ENCODE measurements at places on chromosomes 13 and 19.

- DNase-seq, result no peak
Measured at GRCh38 chr13:98033277-98034247, 80.1 kb downstream of the IPO5 start.

GRCh38 chr19:39582442-39582841, 19.9 kb upstream of the LGALS13 start:
- no peak for DNase-seq

DNA sequence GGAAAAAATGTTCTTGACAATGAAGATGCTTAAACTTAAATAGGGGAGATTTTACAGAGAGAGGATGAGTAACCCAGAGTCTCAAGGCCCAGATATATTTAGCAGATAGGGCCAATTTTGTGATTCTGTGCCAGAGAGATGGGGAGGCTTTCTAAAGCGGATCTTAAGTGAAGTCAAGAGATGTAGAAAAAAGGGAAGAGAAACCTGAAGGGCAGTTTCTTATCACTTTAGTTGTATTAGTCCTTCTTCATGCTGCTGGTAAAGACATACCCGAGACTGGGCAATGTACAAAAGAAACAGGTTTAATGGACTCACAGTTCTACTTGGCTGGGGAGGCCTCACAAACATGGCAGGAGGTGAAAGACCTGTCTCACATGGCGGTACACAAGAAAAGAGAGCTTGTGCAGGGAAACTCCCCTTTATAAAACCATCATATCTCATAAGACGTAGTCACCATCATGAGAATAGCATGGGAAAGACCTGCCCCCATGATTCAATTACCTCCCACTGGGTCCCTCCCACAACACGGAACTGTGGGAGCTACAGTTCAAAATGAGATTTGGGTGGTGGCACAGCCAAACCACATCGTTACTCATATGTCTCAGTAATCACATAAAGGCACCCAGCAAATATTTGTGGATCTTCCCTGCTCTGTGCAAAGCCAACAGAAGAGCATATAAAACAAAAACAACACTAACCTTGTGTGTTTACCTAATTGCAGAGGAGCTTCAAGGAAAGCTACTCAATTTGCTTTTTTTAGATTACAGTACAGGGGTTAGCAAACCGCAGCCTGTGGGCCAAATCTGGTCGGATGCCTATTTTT, 102.6 kb upstream of the MYCBP2 start:
- peak; percentile 79 for DNase-seq

GRCh38 chr19:16608290-16608739, 19.7 kb downstream of the MED26 start:
- DNase-seq, result no peak

- no peak for DNase-seq
Measured at GRCh38 chr13:94033830-94034642, 445.4 kb downstream of the DCT start.

GRCh38 chr19:2983351-2984214, 6.2 kb downstream of the TLE6 start:
- peak; percentile 39 for DNase-seq

- no peak for DNase-seq
Measured at GRCh38 chr19:32614916-32615315, 33.9 kb downstream of the PDCD5 start.

DNA sequence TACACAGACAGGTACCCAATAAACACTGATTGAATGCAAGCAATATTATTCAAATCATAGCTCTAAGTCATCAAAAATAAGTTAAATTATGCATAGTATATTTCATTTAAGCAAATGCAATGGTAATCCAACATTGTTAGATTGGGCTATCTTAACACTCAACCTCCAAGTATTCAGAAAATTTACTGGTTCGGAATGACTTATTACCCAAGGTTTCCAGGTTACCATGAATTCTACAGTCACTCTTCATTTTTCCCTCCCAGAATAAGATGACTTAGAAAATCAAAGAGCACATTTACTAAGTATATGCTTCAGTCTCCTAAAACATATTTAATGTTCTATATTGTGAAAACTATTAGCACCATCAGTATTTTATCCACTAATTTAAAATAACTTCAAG, 6.0 kb downstream of the UBL3 start:
- DNase-seq, result no peak

- peak; percentile 83 for DNase-seq
Measured at GRCh38 chr19:34712395-34713261, 21.4 kb upstream of the ZNF181 start.

DNA sequence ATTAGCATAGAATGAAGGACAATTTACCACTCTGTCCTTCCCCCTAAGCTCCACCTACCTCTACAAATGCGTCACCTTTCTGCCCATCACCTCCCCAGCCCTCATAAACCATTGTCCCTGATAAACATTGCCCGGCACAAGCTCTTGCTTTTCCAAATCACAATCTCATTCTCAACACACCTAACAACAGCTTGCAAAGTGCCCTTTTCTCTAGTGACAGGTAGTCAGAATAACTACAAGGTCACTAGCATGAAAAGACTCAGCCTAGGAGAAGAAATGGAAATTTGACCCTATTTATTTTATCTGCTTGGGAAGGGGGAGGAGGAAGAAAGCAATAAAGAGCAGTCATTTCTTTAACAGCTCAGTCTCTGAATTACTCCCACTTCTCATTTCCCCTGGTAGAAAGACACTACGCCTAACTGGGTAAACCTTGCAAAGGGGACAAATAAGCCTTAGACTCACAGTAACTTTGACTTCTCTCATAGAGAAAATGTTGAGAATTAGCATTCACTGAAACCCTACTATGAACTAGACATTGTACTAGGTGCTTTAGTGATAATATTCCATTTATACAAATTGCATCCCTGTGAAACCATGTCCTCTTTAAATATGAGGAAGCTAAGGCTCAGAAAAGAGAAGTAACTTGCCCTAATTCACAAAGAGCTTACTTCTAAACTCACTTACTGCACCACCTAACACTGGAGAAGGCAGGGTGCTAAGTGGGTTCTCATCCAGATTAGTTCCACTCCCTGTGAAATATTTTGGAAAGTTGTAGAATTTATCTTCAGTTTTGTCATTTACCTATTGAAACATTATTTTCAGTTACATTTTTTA, 116.2 kb upstream of the FNDC3A start:
- DNase-seq, result peak; percentile 8

DNA sequence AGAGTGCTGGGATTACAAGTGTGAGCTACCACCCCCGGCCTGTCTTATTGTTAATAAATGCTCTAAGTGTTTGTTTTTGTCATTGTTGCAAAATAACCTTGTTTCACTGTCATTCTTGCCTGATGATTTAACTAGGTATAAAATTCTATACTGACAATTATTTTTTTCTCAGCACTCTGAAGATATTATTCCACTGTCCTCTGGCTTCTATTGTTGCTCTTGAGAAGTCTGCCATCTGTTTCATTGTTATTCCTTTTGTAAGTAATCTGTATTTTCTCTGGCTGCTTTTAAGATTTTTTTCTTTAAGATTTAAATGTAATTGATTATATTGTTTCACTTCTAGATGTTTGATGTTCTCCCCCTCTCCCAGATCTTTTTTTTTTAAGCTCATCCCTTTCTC, 17.6 kb downstream of the ZNF420 start:
- no peak for DNase-seq

DNA sequence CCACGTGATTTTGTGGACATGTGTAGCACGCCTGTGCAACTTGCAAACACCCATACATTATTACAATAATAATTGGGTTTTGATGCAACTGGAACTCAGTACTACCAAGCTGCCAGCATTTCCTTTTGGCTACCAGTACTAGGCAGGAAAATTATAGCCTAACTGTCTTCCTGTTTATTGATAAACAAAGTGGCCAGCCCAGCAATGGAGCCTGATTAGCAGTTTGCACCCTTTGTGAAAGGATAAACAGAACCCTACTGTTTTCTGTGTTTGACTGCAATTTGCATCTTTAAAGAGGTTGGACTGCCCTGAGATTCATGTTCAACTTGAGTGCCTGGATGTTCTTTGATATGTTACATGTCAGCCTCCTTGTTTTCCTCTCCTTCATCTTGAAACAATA, 173.9 kb downstream of the ZIC5 start:
- no peak for DNase-seq

- no peak for DNase-seq
Measured at GRCh38 chr19:49418511-49418910, 4.7 kb downstream of the PTH2 start.

GRCh38 chr13:109671919-109672318, 114.5 kb downstream of the IRS2 start:
- no peak for DNase-seq

- DNase-seq, result no peak
Measured at GRCh38 chr13:106110241-106110855, 425.1 kb downstream of the EFNB2 start.

- no peak for DNase-seq
Measured at GRCh38 chr13:19910336-19911072, 47.1 kb upstream of the ZMYM5 start.

- no peak for DNase-seq
Measured at GRCh38 chr13:105112561-105112960, 1422.9 kb downstream of the EFNB2 start.

GRCh38 chr13:42992764-42993122, 702 bp upstream of the EPSTI1 start:
- no peak for DNase-seq

- DNase-seq, result no peak
Measured at GRCh38 chr19:4360081-4360569, 16.8 kb downstream of the MPND start.

- no peak for DNase-seq
Measured at GRCh38 chr13:34864671-34865070, 77.4 kb upstream of the NBEA start.

GRCh38 chr19:14094854-14095253, 4.3 kb upstream of the SAMD1 start:
- DNase-seq, result no peak

DNA sequence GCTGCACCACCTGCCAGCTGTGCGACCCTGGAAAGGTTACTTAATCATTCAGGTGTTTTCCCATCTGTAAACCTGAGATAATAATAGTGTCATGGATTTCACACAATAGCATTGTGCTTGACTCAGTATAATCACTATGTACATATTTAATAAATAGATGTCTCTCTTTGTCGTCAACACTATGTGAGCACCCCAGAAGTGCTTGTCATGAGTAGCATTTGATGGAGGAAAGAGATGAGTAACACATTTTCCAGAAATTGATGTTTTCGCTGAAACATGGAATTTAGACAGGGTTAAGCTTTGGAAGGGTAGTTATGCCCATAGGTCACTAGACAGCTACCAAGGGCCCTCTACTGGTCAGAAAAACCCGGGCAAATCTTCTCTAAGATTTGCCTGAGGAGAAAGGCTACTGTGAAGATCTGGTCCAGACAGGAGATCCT, 9.5 kb upstream of the MBNL2 start:
- no peak for DNase-seq

- no peak for DNase-seq
Measured at GRCh38 chr13:98484289-98485219, 92.4 kb downstream of the STK24 start.

DNA sequence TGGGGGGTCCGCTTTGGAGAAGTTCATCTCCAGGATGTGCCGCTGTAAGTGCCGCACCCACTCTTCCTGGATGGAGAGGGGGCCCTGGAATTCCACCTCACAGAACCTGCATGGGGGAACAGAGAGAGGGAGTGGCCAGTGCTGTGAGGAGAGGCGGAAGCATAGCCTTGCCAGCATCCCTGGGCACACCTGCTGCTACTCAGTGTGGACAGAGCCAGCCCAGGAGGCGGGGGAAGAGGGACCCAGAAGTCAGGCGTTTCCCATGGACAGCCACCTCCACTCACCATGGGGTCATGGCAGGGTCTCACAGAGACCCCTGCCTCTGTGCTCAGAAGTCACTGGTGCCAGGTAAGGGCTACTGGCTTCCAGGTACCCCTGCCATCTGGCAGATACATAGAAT, 4.3 kb upstream of the AKAP8L start:
- no peak for DNase-seq

- no peak for DNase-seq
Measured at GRCh38 chr13:49655906-49656305, 27.6 kb downstream of the ARL11 start.

- peak; percentile 23 for DNase-seq
Measured at GRCh38 chr13:72963762-72964161, 95.0 kb upstream of the KLF5 start.

DNA sequence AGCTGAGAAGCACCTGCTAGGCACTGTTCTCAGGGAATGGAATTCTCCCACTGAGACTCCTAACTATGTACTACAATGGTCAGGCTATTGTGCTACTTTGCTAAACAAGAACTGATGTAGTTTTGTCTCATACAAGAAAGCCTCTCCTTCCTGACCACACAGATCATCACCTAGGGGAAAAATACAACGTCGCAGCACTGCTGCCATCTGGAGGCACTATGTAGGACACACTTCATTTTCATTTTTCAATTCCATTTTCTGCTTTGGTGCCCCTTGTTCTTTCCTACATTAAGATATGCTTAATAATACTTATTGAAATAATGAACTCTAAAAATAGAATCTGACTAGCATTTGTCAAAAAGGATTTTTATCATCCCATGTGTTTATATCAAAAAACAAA, 21.1 kb downstream of the PROSER1 start:
- peak; percentile 14 for DNase-seq

- no peak for DNase-seq
Measured at GRCh38 chr13:86839221-86839620, 832.0 kb upstream of the SLITRK5 start.

GRCh38 chr13:32007494-32007893, 24.1 kb upstream of the FRY start:
- no peak for DNase-seq

GRCh38 chr19:694481-695351, 536 bp downstream of the PRSS57 start:
- no peak for DNase-seq

GRCh38 chr13:33446821-33447725, 161.5 kb upstream of the STARD13 start:
- no peak for DNase-seq

- DNase-seq, result no peak
Measured at GRCh38 chr13:106340249-106340648, 195.2 kb downstream of the EFNB2 start.

GRCh38 chr13:110610955-110611595, 4.3 kb upstream of the NAXD start:
- DNase-seq, result peak; percentile 24

- DNase-seq, result no peak
Measured at GRCh38 chr19:30570194-30570593, 198.0 kb downstream of the ZNF536 start.

DNA sequence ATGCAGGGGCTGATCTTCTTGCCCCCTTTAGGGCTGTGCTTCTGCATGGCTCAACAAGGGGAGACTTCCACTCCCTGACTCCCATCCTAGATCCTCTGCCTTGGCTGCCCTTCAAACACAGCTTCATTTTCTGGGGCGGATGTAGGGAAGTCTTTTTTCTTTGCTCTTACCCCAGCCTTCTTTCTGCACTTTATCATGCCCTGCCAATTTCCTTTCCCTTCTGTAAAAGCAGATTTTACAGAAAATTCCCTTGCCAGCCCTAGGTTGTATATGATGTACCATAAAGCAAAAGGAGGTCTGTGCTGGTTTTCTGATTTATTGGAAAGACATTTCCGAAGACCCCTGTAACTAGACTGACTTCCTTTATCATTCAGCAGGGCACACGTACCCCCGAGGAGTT, 283.4 kb downstream of the SHISA2 start:
- no peak for DNase-seq

- peak; percentile 49 for DNase-seq
Measured at GRCh38 chr19:48815870-48816501, 5.2 kb upstream of the BCAT2 start.
